ENCODE measurements at places on chromosomes 12 and 14.

DNA sequence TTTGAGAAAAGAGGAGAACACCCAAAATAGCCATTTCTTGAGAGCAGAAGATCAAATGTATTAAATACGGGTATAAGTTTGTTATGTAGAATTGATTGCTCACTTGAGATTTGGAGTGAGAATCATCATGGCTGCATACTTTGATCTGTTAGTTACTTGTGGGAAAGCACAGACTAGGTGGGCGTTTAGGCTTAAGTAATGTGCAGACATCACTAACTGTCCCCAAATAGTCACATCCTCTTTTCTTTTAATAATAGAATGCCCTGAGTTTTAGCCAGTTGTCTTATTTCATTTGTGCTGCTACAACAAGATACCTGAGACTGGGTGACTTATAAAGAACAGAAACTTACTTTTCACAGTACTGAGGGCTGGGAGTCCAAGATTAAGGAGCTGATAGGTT is 14.3 kb upstream of the GTF2A1 start:
- DNase-seq: no peak

- DNase-seq: no peak
Observed at GRCh38 chr12:110339184-110339952, 58.3 kb downstream of the ATP2A2 start.

DNA sequence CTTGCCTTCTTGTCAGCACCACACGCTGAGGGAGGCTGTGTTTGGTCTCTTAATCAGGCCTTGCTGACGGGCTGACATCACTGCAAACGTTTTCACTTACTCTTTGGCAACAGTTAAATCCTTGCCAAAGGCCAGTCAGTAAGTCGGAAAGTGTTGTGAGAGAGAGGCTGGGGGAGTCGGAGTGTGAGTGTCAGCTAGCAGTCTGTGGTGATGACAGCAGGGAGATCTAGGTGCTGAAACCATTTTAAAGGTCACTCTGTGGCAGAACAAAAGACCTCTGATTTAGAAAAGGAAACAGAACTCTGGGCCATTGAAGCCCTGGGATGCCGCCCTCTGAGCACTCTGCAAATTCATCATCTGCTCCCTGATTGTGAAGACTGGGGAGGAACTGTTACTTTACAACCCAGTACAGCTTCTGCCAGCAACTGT is 143.5 kb downstream of the PAX9 start:
- no peak for DNase-seq

DNA sequence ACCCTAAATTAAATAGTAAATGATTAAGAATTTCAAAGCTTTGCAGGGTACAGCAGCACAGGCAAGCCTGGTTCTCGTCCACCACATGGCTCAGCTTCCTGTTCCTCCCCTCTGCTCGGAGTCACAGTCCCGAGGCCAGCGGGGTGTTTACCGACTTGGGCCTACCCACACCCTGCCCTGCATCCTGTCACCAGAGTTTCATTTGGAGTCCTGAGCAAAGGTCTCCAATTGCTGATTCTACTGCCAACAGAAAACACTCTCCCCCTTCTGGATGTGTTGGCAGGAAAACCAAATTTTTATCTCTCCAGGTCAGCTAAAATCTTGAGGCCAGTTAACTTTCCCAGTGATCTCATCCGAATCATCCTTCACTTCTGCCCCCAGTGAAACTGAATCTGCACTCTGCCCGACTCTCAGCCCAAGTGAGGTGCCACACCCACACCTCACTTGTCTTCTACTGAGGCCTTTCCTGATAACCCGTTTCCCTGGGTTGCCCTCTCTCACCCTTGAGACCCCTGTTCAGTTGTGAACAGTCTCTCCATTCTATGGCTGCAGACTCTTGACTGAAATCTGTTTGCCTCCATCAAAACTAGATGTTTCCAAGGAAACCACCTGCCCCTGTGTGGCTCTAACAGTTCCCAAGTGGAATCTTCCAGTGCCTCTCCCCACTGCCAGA is 71.2 kb downstream of the VCPKMT start:
- peak; percentile 66 for DNase-seq

DNA sequence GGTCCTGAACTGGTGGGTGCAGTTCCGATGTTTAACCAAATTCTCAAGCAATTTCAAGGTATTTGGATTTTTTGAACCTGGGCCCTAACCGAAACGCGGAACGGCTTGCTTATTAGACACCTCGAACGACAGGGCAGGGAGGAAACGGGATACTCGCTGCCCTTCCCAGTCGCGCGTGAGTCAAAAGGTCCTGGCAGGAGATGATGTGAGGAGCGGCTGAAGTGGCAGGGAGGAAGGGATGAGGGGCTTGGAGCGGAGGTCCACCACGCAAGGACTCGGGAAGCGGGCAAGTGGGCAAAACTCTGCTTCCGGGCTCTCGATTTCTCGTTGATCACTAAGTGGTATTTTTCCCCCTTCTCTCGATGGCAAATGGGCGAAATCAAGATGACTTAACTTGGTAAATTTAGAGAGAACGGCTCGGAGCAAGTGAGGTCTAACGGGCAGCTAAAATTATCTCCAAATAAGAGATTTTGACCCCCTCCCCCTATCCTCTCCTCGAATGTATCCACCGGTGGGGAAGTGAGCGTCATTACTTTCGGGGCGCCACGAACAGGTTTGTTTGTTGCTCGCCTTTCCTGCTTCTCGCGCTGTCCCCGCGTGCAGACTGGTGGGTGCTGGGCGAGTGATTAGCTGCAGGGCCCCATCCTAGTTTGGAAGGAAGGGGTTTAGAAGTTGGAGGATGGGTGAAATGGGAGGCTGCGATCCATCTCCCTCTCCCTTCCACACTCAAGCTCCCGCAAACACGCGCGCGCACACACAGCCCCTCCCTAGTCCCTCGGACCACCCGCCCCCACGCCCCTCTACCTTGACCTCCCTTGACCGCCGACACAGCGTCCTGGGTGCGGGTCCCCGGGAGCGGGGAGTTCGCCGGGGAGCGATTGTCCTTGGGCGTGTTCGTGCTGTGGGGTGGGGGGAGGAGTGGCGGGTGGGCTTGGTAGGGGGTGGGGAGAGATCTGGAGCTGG is 986 bp upstream of the NTF3 start:
- DNase-seq: no peak

DNA sequence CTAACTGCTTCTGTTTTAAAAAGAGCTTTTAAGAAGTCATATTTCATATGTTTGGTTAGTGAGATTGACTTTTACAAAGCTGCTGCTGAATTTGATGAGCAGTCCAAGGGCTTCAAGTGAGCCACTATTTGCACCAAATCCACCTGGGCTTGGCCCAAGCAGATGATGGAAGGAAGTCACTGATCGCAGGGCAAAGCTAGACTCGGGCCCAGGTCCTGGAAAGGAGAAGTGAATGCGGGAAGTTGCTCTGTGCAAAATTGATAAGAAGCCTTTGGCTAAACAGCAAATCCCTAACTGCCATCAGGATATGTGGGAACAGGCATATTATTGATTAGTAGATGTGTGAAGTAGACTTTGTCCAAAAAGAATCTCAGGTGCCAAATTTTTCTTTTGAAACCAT is 30.5 kb downstream of the PLXNC1 start:
- no peak for DNase-seq

DNA sequence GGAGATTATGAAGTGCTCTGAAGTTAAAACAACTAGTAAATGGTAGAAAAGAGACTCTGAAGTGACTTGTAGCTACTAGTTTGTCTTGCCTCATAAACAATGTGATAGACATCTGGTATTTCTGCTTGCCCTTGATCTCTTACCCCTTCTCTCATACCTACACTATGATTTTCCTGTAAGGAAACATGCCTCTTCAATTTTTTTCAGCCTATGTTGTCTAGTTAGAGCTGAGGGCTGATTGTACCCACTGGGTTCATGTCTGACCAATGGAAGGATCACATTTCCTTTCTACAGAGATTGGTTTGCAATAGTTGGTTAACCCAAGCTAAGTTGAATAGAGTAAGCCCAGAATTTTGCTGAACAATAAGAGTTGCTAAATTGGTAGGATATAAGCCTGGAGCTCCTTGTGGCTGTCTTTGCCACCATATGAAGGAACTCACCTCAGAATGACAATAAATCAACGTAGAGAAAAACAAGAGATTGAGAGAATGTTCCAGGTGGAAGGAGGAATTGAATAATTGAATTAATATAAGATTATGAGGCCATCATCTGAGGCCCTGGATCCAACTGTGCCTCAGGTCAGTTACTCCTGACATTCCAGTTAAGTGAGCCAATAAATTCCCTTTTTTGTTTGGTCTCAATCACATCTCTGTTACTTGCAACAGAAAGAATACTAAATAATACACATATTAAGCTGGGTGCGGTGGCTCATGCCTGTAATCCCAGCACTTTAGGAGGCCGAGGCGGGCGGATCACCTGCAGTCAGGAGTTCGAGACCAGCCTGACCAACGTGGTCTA is 346.4 kb downstream of the ZFP36L1 start:
- DNase-seq: no peak
